ENCODE measurements at places on chromosomes 3 and 15. TPM values are rescaled to one million over a fixed set of nuclear protein-coding genes. Genes with fewer than 3 reads are reported as not detected.

DNA sequence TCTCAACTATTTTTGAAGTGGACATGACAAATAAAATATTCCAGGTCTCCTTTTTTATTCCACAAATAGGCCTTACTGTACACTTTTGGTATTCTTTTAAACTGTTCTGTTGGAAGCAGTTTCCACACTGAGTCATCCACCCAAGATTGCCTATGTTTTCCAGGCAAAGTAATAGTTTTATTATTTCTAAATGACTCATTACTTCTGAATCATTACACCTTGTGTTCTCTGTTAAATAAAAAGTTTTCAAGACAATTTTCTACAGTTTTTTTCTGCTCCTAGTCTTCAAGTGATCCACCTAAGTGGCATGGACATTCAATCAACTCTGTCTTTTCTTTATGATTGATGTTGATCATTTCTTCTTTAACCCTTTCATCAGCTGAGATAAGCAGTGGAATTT lies 26.5 kb downstream of the PPP2R3A start:
- DNase-seq: no peak

GRCh38 chr15:77123854-77124253 lies 52.9 kb upstream of the TSPAN3 start:
- no peak for DNase-seq

GRCh38 chr15:26635105-26635504 lies 137.8 kb downstream of the GABRB3 start:
- no peak for DNase-seq

DNA sequence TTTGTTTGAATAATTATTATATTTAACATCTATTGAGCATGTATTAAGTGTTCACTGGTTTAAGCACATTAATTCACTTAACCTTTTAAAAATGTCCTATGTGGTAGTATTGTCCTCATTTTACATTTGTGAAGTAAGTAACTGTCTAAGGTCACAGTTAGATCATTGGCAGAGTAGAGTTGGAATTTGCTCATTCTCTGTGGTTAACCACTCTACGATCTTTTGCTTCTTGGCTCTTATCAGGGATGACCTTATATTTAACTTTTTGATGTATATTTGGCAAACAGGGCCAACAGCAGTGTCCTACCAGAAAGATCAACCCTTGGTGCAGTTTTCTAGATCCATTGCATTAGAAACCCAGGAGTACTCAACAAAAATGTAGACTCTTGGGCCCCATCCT lies 34.0 kb downstream of the PXK start:
- DNase-seq: no peak

DNA sequence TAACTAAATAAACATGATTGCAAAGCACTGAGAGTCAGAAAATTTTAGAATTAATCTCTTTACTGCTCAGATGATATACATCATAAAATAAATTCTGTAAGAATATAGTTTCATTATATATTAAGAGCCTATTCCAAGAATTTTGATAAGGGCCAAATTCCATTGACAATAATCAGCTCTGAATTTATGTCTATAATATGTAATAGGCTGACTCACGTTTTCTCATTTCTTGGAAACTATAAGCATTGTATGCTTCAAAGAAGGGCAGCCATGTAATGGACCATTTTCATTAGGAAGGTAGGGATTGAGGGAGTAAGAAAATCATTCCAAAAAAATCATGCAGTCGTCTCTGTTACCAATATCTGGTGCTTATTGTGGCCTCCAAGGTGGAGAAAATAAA lies 315.9 kb downstream of the ZIC4 start:
- no peak for DNase-seq

GRCh38 chr3:63132461-63133250 lies 145.5 kb upstream of the SYNPR start:
- no peak for DNase-seq

Gene TUSC2
- total RNA-seq: 16.2 TPM

Gene ZNF654
- total RNA-seq: 19.1 TPM

Gene CLRN1
- not detected for total RNA-seq
